Choroid plexus epithelial cell (primary cell): ENCODE measurements at places on chromosomes 6 and 20.

DNA sequence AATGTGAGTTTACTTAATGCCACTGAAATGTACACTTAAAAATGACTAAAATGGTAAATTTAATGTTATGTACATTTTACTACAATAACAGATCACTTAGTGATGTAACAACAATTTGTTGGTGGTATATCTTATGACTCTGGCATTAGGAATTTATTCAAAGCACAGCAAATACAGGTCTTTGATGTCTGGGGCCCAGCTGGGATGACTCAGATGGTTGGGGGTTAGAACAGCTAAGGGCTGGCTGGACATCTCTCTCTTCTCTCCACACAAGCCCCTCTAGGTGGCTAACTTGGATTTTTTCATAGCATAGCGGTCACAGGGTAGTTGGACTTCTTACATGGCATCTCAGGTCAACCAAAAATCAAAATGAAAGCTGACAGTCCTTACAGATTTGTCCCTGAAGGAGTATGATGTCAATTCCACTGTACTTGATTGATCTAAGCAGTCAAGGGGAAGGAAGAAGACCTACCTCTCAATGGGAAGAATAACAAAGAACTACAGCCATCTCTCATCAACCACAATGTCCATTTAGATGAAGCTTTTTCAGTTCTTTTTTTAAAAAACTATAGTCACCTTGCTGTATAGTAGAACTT, 37.5 kb upstream of the LCA5 start:
- DNase-seq: peak; percentile 87

DNA sequence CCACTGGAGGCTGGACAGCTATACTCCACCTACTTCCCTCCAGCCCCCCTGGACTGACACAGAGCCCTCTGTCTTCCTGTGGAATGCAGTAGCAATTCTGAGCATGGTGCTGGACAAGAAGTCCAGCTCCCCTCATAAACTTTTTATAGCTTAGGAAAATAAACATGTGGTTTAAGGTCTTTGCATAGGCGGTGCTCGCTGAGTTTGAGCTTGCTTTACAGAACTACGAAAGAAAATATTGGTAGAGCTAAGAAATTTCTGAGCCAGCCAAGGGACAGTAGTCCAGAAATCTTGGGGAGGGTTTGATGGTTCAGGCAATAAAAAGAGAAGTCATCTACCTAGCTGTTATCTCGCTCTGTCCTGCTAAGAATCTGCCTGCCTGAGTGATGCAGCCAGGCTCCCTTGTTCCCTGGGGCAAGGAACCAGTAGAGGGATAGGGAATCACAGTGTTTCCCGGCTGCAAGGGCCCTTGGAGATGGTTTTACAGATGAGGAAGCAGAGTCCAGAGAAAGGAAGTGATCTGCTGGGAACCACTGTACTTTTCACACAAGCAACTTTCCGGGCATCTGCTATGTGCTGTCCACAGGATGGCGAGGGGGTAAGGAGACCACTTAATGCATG, 343.4 kb downstream of the CDC5L start:
- peak; percentile 87 for DNase-seq

DNA sequence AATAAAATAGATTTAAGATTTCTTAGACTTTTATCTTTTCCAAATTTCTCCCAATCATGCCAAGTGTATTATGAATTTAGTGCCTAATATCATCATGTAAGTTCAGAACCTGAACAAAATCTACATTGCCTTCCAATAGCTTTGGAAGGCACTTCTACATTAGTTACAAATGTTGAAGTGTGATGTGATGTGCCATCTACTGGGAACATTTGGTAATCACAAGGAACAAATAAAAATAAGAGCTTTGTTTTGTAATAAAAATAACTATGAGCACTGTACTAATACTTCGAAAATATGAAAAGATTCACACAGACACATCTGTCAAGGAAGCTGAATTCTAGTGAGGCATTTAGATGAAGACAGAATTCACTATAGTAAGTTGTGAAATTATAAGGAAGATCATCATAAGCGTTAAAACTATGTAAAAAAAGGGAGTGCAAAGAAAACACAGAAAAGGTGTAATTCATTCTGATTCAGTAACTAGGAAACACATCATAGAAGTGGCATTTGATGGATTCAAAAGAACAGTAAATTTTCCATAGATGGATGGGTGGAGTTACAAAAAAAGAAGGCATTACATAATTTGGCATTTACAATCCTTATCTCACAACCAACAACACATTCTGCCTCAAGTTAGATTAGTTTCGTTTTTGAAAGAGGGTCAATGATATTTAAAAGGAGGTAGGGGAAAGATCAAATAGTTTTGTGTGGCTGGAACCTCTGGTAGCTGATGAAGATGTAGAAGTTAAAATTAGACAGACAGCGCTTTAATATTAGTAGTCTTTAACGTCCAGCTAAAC, 161.0 kb downstream of the ASCC3 start:
- peak; percentile 75 for DNase-seq

- DNase-seq: peak; percentile 4
These were observed 175.8 kb downstream of the TBC1D32 start for GRCh38 chr6:121158438-121158837.

- DNase-seq: peak; percentile 25
These were observed 4.0 kb downstream of the CDKN1A start for GRCh38 chr6:36682328-36683144.

GRCh38 chr6:144294016-144294415, 8.9 kb downstream of the UTRN start:
- peak; percentile 90 for DNase-seq

DNA sequence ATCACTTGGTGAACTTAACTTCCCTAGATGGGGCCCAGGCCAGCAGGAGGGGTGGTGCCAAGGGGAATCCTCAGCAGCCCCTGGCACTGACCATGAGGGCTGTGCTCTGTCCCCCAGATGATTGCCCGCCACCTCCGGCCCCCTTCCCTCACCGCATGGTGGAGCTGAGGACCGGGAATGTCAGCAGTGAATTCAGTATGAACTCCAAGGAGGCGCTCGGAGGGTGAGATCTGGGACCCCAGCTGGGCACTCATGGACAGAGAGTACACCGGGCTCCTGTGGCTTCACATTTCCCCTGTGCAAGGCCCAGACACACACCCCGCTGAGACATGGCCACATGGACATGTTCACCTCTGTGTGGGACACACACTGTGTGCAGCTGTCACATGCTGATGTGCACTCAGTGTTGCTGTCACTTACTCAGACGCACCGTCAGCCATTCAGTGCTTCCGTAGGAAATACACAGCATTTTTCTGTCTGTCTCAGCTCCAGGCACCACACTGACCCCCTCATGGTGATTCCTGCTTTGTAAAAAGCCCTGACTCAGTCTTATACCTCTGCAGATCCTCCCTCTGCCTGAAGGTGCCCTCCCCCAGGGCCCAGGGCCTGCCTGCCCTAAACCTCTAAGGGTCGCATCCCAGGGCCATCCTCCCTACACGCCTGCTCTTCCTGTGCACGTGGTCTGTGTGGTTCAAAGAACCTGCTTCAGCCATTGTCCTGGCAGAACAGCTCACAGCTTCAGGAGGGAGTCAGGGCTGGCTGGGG, 4.4 kb downstream of the MYLK2 start:
- peak; percentile 54 for DNase-seq
